Tibial artery (tissue), 4 donors: ENCODE measurements at places on chromosomes 5 and 9.

DNA sequence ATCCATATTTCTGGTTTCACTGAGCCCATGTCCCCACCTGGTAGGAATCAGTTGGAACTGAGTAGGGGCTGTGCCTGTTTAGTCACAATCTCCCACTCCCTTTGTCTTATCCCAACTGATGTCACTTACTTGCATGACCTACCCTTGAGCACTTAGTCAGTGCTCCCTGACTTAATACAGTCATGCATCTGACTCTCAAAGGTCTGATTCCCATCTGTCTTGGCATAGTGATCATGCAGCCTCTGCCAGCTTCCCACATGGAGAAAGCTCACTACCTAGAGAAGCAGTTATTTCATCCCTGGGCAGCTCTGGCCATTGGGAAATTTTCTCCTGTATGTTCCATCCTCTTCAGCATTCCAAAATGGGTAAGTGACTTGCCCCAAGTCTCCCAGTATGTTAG lies 24.8 kb downstream of the ABLIM3 start:
- DNase-seq: no peak

DNA sequence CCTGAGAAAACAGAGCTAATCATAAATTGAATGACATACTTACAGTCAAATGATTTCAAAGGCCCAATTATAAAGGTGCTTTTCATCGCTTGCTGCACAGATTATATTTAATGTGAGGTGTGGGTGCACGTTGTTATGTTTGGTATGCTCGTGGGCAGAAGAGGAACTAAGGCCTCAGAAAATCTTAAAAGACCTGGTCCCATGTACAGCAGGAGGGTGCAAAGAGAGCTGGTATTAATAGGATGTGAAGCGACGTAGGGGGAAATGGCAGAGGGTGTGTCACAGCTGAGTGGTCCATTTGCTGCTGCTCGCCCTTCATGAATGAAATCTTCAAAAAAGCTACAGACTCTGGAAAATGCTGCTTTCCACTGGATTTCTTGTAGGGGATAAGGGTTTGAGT lies 40.5 kb upstream of the IFNK start:
- no peak for DNase-seq

GRCh38 chr5:158369241-158369640 lies 510.3 kb upstream of the CLINT1 start:
- no peak for DNase-seq

GRCh38 chr9:68750786-68751185 lies 45.7 kb downstream of the PIP5K1B start:
- DNase-seq: no peak

DNA sequence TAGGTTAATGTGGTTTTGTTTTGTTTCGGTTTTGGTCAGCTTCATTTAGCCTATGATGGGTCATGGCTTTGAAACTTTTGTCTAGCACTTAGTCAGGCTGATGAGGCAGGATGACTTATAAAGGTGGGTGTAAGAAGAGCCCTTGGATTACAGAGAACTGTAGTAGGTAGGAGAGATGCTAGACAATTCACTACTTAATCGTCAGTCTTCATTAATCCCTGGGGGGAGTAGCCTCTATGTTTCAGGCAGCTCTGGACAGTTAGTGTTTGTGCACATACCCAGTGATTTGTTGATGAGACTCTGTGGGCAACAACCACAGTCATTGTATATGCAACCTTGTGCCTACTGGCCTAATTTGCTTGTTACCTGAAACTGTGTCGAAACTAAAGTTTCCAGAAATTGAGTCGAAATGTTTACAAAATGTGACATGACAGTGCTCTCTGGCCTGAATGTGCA lies 113.3 kb downstream of the MTREX start:
- no peak for DNase-seq

GRCh38 chr9:134066913-134067851 lies 644 bp downstream of the BRD3 start:
- no peak for DNase-seq

DNA sequence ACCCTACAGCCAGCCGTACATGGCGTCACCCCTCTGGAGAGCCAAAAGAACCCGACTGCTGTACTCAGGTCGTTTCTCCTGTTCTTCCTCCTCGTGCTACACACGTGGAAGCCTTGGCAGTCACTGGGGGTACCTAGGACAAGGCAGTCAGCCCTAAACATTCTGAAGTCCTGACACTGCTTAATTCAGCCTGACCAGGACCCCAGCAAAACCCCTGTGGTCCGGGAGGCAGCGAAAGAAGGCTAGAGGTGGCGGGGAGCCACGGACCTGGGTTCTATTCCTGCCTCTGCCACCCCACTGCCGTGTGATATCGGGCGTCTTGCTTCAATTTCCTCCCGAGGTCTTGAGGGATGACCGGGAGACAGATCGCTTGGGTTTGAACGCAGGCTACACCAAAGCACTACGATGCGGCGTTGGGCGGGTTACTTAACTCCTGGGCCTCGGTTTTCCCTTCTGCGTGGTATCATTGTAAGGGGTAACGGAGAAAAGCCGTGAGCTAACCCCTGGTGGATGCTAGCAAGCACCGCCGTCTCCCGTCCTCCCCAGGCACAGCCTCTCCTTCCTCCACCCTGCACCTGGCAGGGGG lies 429 bp upstream of the ARL10 start:
- DNase-seq: peak; percentile 21

DNA sequence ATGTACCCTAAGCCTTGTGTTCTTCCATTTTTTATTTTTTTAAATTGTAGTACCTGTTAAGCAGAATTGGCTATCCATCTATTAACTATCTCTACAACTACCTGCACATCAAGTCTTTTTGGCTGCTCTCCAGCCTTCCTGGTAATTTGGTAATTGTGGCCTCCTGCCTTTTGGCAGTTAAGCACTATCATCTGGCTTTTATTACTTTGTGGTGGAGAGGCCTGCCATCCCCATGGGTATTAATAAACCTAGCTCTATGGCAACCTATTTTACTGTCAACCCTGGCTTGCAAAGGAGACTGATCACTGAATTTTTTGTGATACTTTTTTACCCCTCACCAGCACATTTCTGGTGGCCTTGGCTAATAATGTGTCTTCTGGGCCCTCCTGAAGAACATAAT lies 20.5 kb downstream of the SELENOP start:
- no peak for DNase-seq

DNA sequence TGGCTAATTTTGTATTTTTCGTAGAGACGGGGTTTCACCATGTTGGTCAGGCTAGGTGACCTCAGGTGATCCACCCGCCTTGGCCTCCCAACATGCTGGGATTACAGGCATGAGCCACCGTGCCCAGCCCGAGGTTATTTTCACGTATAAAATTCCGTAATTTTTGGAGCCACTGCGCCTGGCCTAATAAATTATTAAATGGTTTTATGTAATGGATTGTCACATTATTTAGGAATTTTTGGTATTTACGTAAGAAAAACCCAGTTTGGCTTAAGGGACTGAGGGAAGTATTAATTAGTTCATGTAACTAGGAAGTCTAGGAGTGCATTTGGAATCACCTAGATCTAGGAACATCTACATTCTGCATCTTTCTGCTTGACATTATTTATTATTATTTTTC lies 8.3 kb downstream of the GLE1 start:
- no peak for DNase-seq

- DNase-seq: no peak
Observed at GRCh38 chr5:153086486-153086885, 404.0 kb upstream of the GRIA1 start.

DNA sequence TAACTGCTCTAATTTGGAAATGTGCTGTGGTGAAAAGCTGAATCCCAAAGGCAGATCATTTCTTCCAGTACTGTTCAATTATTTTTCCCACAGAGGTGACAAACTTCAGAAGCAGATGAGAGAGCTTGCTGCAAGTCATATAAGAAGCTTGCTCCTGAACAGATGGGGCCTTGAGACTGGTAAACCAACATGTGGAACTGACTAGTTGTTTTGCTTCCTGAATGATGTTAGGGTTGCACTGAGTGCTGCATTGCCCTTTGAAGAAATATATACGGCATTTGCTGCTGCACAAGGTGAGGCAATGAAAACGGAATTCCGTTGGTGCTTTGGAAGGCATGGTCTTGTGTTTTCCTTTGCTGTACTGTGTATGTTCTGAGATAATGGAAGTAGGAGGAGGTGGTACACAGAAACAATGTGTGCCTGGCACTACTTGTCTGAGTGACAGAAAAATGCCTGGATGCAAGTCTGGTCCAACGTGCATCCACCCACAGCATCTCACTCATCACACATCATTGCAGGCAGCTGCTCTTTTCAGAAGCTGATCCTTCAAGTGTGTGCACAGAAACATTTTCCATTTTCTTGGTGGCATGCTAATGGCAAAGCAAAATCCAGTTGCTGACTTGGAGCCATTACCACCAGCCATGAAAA lies 76.9 kb downstream of the ANKH start:
- no peak for DNase-seq

DNA sequence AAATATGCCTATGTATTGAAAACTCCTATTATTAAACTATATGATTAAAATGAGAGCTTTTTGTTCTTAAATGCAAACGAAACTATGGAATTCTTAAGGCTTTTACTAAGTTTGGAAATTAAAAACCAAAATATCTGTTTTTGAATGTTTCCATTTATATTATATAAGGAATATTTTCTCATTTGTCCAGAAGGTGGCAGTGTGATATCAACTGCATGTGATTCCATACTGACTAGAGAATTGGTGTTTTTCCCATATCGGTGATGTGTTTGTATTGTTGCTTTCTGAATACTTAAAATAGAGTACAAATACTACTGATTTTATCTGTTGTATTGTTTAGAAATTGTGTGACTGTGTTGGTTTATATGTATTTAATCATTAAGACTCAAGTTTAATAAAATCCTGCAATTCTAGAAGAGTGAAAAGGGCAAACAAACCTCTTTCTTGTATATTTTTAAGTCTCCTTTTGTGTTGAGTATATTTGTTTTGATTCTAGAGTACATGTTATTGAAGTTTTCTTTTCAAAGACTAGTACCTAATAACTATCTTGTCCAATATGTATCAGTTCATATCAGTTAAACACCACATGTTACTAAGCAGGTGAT lies 320.8 kb downstream of the CCDC171 start:
- DNase-seq: no peak

GRCh38 chr9:92613268-92614122 lies 56.4 kb downstream of the IPPK start:
- DNase-seq: no peak

- peak; percentile 74 for DNase-seq
Observed at GRCh38 chr5:134451936-134452505, 40.3 kb upstream of the CDKN2AIPNL start.

GRCh38 chr5:111454776-111455175 lies 57.6 kb downstream of the STARD4 start:
- DNase-seq: no peak

DNA sequence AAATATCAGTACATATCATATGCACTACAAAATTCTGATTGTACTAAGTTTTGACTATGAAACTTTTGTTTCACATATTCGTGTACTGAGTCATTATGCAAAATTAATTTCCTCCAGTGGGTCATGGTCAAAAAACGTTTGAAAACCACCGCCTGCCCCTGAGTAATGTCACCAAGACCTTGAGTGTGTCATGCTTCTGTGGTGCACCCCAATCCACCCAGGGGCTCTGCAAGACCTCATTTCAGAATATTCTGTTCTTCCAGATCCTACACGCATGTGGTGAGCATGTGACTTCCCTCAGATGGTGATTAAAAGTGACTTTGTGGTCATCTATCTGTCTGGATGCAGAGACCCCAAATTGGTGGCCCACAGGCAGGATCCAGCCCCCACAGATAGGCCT lies 31.0 kb downstream of the ABLIM3 start:
- no peak for DNase-seq

- DNase-seq: no peak
Observed at GRCh38 chr5:154191467-154192261, 1.1 kb downstream of the GALNT10 start.

- DNase-seq: no peak
Observed at GRCh38 chr9:110912419-110913291, 125.6 kb downstream of the LPAR1 start.

GRCh38 chr9:100589582-100589981 lies 11.7 kb downstream of the CAVIN4 start:
- no peak for DNase-seq

DNA sequence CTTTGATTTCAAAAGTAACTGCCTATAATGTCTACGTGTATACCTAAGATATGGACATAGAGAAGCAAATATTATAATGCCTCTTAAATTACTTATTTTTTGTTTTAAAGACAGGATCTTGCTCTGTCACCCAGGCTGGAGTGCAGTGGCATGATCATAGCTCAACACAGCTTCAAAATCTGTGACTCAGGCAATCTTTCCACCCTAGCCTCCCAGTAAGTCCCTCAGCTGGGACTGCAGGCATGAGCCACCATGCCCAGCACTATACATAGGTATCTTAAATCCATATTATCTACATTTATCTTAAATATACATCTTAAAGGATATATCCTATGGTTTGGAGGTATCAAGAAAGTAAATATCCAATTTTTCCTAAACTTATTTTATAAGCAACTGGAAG lies 261.2 kb downstream of the ARL15 start:
- DNase-seq: no peak

DNA sequence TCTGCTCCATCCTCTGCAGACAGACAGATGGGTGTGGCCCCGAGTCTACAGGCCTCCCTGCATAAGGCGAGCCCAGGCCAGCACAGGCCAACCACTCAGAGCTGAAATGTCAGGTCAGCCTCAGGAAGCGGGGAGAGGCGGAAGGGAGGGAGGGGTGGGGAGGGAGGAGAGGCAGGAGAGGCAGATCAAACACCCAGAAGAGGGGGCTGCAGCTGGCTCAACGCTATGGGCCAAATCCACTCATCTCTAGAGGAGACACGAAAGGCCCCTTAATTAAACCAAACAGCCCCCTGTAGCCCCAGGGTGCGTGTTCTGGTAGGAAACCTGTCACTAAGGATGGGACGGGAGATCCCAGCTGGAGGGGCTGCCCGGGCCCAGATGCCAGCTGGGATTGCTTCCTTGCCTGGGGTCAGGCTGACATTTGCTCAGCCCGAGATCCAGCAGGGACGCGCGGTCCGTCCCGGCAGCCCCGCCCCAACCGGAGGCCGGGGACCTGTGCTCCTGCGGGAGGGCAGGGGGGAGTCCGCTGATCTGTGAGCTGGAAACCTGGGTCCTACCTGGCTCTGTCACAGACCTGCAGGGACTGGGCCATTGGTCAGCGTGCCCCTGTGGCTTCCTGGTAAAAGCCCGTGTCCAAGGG lies 97.2 kb upstream of the SARDH start:
- no peak for DNase-seq

GRCh38 chr9:8804613-8805012 lies 1005.0 kb upstream of the DMAC1 start:
- DNase-seq: no peak
